Heart right ventricle (tissue), 16 donors: ENCODE measurements at places on chromosomes 3 and 15. TPM values are rescaled to one million over a fixed set of nuclear protein-coding genes. Genes with fewer than 3 reads are reported as not detected.

ZPLD1 gene
- 0.04 TPM for polyA plus RNA-seq

GRCh38 chr3:130316169-130316568 lies 29.3 kb upstream of the COL6A5 start:
- no peak for DNase-seq

- no peak for DNase-seq
Observed at GRCh38 chr3:176159796-176160195, 1037.5 kb downstream of the TBL1XR1 start.

GRCh38 chr3:12148183-12148940 lies 10.3 kb downstream of the TIMP4 start:
- peak; percentile 19 for DNase-seq
